ENCODE measurements at places on chromosomes 4 and X. TPM values are rescaled to one million over a fixed set of nuclear protein-coding genes. Genes with fewer than 3 reads are reported as not detected.

The ERAS gene
- not detected for total RNA-seq

DNA sequence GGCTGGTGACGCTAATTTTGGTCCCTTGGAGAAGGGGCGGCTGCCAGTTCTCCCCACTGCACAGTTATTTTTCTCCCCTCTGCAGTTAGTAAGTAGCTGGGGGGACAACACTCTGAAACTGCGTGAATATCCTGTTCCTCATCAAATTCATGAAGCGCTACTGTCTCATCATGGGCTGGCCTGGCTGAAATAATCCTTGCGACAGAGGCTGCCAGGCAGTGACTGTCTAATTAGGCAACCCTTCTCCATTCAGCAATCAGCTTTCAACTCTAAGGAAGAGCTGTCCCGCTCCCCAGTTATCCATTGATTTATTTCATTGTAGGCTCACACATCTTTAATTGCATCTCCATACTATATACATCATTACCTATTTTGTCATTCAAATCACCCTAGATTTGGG, 8.2 kb downstream of the SH3TC1 start:
- H3K27me3 ChIP-seq, result no peaks in the 10 kb centered on the region
- no peak overlapping the region for H3K27ac ChIP-seq
- no peak for DNase-seq
- peaks cover 9% of the 10 kb centered on the region for H3K4me1 ChIP-seq
- no peak overlapping the region for H3K4me3 ChIP-seq

The MAML3 gene
- 12.1 TPM for total RNA-seq

The ADAM29 gene
- total RNA-seq, result not detected

The LUZP4 gene
- total RNA-seq, result not detected

GRCh38 chr4:16707874-16708273, 190.6 kb downstream of the LDB2 start:
- DNase-seq, result no peak
- H3K27ac ChIP-seq, result no peak overlapping the region
- no peaks in the 10 kb centered on the region for H3K27me3 ChIP-seq
- no peaks in the 10 kb centered on the region for H3K36me3 ChIP-seq
- no peak overlapping the region for H3K4me3 ChIP-seq

All from Caco-2 (cell line).